ENCODE measurements at places on chromosomes 1 and 21.

- DNase-seq, result peak; percentile 5
Measured at GRCh38 chr1:217333939-217334338, 297.0 kb downstream of the GPATCH2 start.

GRCh38 chr21:43348170-43348766 lies 78.7 kb downstream of the SIK1 start:
- no peak for DNase-seq

DNA sequence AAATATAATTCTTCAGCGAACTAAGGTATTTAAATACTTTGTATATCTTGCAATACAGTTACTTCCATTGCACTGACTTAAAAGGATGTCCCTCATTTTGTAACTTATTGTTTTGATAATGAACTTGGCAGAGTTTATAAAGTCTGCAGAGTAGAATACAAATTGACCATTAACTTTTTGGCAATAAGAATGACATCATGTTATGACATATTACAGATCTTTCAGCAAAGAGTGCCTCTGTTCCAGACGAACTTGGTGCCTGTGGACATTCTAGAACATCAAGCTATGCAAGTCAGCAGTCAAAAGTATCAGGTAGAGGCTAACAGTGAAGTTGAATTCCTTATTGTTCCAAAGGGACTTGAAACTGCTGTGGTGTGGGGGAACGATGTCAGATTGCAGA lies 32.9 kb downstream of the HENMT1 start:
- no peak for DNase-seq

- DNase-seq, result no peak
Measured at GRCh38 chr1:55472784-55473183, 257.6 kb upstream of the USP24 start.

GRCh38 chr1:3323021-3323795 lies 131.3 kb upstream of the ARHGEF16 start:
- DNase-seq, result peak; percentile 52

DNA sequence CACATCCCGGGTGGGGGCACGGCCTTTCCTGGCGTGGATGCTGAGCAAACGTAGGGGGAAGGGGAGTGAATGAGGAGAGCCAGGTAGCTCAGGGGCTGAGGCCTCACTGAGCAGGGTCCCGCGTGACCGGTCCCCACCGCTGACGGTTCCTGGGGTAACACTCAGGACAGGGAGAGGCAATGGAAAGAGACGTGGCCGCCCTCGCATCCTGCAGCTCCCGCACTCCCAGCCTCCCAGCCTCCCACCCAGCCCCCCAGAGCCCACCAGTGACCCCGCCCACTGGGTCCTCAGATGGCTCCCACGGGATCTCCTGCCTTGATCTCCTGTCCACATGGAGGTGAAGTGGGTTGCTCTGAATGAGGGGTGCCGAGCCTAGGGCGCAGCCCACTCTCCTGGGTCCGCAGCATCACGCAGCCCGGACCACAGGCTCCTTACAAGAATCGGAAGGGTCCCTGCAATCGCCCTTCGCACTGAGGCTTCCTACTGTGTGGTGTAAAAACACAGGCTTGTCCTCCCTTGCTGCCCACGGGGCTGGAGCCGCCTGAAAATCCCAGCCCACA lies 2.4 kb downstream of the TSPEAR start:
- DNase-seq, result no peak

DNA sequence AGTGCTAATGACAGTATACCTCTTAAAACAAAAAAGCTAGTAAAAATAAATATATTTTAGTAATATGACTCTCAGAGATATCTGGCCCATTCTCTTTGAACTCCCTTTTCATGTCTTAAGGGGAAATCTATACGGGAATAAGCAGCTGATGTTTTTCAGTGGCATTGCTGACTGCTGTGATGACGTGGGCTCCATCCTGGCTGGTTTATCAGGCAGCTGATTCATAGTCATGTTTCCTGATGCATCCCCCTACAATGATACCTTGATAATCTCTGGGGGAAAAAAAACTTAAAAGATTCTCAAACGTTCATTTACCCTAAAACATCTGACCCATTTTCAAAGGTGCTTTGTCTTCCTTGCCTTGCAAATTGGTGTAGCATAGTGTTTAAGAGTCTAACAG lies 53.8 kb downstream of the ABCA4 start:
- no peak for DNase-seq

GRCh38 chr1:181131255-181131941 lies 42.9 kb downstream of the IER5 start:
- no peak for DNase-seq

- DNase-seq, result no peak
Measured at GRCh38 chr21:40546647-40547046, 300.3 kb downstream of the DSCAM start.

- DNase-seq, result no peak
Measured at GRCh38 chr1:223001653-223002634, 141.1 kb downstream of the TLR5 start.

DNA sequence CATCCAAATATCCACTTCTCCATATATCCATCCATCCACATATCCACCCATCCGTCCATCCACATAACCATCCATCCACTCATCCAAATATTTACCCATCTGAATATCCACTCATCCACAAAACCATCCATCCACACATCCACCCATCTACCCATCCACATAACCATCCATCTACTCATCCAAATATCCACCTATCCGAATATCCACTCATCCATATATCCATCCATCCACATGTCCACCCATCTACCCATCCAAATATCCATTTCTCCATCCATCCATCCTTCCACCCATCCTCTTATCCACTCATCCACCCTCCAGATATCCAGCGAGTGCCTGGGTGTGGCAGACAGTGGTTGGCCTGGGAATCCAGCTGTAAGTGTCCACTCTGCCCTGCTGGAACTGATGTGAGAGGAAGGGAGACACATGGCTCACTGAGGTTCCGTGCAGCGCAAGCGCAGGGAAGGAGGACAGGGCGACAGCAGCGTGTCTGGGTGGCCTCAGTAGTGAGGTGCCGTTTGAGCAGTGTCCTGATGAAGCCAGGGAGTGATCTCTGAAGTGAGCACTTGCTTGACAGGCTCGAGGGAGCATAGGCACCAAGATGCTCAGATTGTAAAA lies 27.1 kb downstream of the SLC45A1 start:
- DNase-seq, result no peak

GRCh38 chr21:33976082-33977016 lies 60.7 kb upstream of the ATP5PO start:
- DNase-seq, result peak; percentile 35

- no peak for DNase-seq
Measured at GRCh38 chr1:193406901-193407300, 220.5 kb upstream of the B3GALT2 start.

GRCh38 chr1:156892190-156893047 lies 1.1 kb upstream of the PEAR1 start:
- DNase-seq, result peak; percentile 94

- DNase-seq, result no peak
Measured at GRCh38 chr1:183764981-183765380, 39.9 kb upstream of the RGL1 start.

Measured in heart right ventricle (tissue), 16 donors.